ENCODE measurements at places on chromosomes 7 and 10.

- DNase-seq, result no peak
Measured at GRCh38 chr7:12715372-12716133, 28.1 kb downstream of the ARL4A start.

DNA sequence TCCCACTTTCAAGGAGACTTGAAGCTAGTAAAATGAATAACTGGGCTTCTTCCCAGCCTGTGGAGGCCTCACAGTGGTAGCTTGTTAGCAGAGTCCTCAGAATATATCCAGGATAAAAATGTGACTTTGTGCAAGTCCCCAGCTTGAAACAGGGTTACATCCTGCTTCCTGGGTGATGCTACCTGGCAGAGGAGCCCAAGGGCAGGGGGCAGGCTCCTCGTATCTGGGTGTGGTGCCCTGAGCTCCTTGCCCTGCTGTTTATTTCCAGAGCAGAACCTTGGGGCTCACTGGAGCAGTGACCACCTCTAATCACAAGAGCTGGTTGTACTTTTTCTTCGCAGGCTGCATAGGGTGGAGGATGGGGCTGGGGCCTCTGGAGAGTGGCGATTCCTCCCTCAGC, 94.8 kb downstream of the GRK5 start:
- no peak for DNase-seq

GRCh38 chr10:95835911-95836310, 71.9 kb upstream of the CC2D2B start:
- no peak for DNase-seq

DNA sequence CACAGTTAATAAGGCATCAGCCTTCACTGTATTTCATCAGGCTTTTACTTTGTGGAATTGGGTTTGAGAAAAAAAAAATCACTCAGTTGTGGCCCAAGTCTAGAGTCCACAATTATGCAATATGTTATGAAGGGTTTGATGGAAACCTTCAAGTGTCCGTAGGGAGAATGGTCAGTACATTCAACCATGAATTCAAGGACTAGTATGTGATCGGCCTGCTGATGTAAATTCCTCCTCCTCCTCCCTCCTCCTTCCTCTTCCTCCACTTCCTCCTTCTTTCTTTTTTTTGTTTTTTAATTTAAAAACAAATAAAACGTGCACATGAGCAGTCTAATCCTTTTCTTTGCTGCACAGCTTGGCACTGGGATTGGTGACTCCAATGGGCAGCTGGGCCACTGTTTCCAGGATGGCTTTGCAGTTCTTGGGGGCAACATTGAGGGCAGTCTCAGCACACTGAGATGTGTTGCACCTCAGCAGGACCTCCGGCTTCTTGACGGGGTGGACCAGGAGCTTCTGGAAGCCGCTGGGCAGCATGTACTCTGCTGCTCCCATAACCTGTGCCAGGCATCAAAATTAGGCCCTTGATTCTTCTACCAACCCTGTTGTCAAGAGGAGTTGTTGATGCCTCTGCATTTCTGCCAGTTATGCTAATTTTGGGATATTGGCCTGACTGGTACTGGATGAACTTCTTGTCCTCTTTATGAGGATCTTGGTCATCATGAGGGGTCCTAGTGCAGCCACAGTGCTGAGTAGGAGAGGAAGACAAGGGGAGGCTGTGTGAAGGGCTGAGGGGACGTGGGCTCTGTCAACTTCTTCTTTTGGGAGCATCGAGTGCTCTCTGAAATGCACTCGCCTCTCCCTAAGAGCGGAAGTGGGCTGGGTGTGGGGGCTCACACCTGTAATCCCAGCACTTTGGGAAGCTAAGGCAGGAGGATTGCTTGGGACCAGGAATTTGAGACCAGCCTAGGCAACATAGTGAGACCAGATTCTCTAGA, 9.3 kb upstream of the IL2RA start:
- no peak for DNase-seq

GRCh38 chr7:100431286-100431735, 1.7 kb downstream of the MEPCE start:
- no peak for DNase-seq

DNA sequence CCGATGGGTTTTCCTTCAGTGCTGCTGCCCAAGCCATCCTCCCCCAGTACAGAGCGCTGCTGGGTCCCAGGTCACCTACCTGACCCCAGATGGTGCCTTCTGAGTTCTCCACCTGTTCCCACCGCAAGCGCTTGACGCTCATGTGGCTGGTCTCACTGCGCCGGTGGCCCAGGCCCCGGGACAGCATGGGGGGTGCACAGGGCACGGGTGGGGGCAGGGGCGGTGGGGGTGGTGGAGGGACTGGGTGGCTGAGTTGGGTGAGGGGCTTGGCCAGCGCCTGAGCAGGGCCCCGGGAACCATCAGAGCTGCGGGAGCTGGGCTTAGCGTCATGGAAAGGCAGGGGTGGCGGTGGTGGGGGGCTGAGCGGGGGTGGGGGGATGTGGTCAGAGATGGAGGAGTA, 43.4 kb downstream of the GRID2IP start:
- no peak for DNase-seq

GRCh38 chr7:50208378-50208982, 96.0 kb upstream of the IKZF1 start:
- no peak for DNase-seq

DNA sequence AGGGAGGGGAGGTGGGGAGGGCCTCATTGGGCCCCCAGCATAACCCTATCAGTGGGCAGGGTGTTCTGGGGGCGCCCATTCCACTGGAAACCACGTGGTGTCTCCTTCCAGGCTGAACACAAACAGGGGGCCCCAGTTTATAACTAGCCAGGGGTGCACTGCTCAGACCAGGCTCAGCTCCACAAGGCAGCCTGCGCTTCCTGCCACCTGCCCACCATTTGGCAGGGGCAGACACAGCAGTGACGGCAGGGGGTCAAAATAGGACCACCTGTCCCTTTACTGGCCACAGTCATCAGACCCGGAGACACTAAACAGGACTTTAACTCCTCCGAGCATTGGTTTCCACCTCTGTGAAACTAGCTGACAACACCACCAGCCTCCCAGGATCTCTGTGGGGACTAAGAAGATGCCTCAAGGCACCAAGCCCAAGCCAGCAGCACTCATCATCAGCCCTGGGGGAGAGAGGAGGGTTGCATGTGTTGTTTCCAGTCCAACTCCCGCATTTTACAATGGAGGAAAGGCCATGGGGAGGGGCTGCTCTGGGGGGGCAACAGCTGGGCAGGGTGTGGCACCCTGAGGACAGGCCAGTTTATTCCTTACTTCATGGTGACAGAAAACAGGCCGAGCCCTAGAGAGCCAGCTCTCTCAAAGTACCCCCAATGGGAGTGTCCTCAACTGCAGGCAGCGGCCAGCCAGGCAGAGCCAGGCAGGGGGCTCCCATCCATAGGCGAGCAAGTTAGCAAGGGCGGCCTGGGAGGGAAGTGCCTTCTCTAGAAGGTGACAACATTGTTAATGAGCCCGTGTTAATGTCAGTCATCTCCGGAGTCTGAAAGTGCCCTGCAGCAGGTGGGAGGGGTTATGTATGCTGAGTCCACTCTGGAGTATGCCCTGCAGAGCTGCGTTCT, 127.6 kb downstream of the TNS3 start:
- no peak for DNase-seq

GRCh38 chr10:87659571-87660483, at the start of gene PAPSS2:
Gene PAPSS2 (plus strand): TSS chr10:87659878. CDS start chr10:87659982, 104 bp downstream.
- no peak for DNase-seq

Measured in stimulated activated naive CD4-positive, alpha-beta T cell treated with Interleukin-2 at 50 U/mL for 16 hours (primary cell).